ENCODE measurements at places on chromosomes 5 and 9. TPM values are rescaled to one million over a fixed set of nuclear protein-coding genes. Genes with fewer than 3 reads are reported as not detected.

The CRHBP gene
- polyA plus RNA-seq: 0.03 TPM

The UBE2R2 gene
- 37.5 TPM for polyA plus RNA-seq

GRCh38 chr9:96009690-96010472, 134.4 kb downstream of the ERCC6L2 start:
- no peak for DNase-seq
- H3K4me1 ChIP-seq: peaks cover 3% of the 10 kb centered on the region
- no peak overlapping the region for H3K4me3 ChIP-seq
- H3K27me3 ChIP-seq: peaks cover 4% of the 10 kb centered on the region
- H3K36me3 ChIP-seq: peaks cover 2% of the 10 kb centered on the region
- H3K27ac ChIP-seq: no peak overlapping the region

The CCNI2 gene
- not detected for polyA plus RNA-seq

The DNM1 gene
- polyA plus RNA-seq: 2.4 TPM

GRCh38 chr9:70257991-70258691, 637 bp upstream of the SMC5 start:
- no peaks in the 10 kb centered on the region for H3K36me3 ChIP-seq
- H3K27ac ChIP-seq: peak overlapping the region; percentile 98
- H3K4me3 ChIP-seq: peak overlapping the region; percentile 78
- H3K27me3 ChIP-seq: no peaks in the 10 kb centered on the region
- H3K4me1 ChIP-seq: peaks cover 43% of the 10 kb centered on the region
- DNase-seq: no peak

DNA sequence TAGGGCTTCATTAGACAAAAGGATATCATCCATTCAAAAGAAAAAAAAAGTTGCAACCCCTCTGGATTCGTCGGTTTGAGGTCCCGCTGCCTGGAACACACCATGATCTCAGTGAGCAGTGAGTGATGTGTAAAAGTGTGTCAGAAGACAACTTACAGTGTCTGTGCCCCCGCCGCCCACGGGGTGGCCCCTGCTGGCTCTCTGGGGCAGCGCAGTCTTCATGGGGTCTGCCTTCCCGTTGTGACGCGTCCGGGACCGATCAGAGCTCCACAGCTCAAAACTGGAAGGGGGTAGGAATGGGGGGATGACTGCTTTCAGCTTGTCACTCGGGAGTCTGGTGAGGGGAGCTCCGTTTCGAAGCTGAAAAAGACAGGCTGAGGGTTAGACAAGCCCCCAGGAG, 22.6 kb downstream of the ANKS6 start:
- peaks cover 70% of the 10 kb centered on the region for H3K36me3 ChIP-seq
- no peak overlapping the region for H3K27ac ChIP-seq
- no peak for DNase-seq
- no peak overlapping the region for H3K4me3 ChIP-seq
- no peaks in the 10 kb centered on the region for H3K4me1 ChIP-seq
- no peaks in the 10 kb centered on the region for H3K27me3 ChIP-seq

The TTC39B gene
- 0.18 TPM for polyA plus RNA-seq

- H3K27ac ChIP-seq: no peak overlapping the region
- H3K4me3 ChIP-seq: no peak overlapping the region
- DNase-seq: no peak
- no peaks in the 10 kb centered on the region for H3K36me3 ChIP-seq
- H3K4me1 ChIP-seq: no peaks in the 10 kb centered on the region
Measured at GRCh38 chr5:111984044-111984443, 227.1 kb upstream of the NREP start.

DNA sequence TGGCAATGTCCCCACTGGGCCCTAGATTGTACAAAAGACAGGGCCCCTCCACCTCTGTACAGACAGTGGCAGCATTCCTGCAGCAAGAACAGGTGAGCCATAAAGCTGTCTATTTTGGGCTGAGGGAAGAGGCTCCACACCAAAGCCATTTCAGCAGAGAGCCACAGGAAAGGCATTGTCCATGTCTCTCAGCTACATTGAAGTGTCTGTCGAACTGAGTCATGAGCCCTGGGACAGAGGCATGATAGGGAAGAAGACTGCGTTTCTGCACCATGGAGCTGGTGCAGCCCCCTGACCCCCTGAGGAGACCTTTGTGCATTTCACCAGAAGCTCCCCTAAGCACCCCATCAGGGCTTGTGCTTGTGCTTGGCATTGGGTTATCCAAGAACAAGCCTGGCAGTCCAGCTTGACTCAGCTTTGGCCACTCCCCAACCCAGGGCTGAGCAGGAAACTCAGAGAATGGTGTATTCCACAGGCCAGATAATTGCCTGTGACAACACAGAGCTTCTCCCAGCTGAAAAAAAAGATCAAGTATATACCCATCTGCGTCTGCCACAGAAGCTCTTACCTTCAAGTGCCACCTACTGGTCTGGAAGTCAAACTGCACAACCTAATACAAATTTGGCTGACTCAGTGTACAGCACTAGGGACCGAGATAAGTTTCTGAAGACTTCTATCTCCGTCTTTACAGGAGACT, 5.9 kb upstream of the FRMD3 start:
- H3K27ac ChIP-seq: no peak overlapping the region
- no peaks in the 10 kb centered on the region for H3K27me3 ChIP-seq
- H3K36me3 ChIP-seq: no peaks in the 10 kb centered on the region
- H3K4me3 ChIP-seq: no peak overlapping the region
- DNase-seq: peak; percentile 58

DNA sequence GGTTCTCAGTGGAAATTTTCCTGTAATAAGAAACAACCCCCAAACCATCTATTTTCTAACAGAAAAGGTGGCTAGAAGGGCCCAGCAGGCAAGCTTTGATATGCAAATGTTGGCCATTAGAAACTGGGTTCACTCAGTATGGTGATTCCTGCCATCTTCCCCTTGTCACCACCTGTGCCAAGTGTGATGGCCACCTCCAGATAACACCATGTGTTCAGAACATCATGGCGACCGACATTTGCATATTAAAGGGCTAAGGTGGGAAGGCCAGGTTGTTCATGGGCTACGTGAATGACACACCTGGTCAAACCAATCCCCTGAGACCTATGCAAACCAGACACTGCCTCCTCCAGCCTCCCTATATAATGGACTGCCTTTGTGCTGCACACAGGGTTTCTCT, 20.4 kb downstream of the FOXE1 start:
- H3K27me3 ChIP-seq: no peaks in the 10 kb centered on the region
- no peaks in the 10 kb centered on the region for H3K4me1 ChIP-seq
- H3K36me3 ChIP-seq: no peaks in the 10 kb centered on the region

GRCh38 chr9:2691626-2692025, 25.7 kb upstream of the KCNV2 start:
- no peak overlapping the region for H3K4me3 ChIP-seq
- no peak overlapping the region for H3K27ac ChIP-seq
- no peaks in the 10 kb centered on the region for H3K4me1 ChIP-seq
- DNase-seq: no peak
- no peaks in the 10 kb centered on the region for H3K36me3 ChIP-seq

DNA sequence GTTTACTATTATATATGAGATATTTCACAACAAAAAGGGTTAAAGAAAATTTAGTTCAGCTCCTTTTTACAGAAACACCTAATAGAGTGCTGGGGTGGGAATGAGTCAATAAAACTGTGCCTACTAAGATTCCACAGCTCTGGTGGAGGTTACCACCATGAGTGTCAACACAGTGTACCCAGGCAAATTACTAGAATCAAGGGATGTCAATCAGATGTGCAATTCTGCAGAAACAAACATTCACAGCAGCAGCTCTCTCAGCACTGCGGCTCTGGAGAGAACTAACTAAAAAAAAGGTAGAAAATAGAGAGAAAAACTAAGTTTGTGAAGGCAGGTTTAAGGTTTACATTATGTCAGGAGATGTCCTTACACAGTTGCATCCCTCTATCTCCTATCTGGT, 1313.0 kb downstream of the MAT2B start:
- H3K27me3 ChIP-seq: no peaks in the 10 kb centered on the region
- DNase-seq: no peak
- H3K4me1 ChIP-seq: no peaks in the 10 kb centered on the region
- H3K27ac ChIP-seq: no peak overlapping the region
- H3K36me3 ChIP-seq: no peaks in the 10 kb centered on the region

DNA sequence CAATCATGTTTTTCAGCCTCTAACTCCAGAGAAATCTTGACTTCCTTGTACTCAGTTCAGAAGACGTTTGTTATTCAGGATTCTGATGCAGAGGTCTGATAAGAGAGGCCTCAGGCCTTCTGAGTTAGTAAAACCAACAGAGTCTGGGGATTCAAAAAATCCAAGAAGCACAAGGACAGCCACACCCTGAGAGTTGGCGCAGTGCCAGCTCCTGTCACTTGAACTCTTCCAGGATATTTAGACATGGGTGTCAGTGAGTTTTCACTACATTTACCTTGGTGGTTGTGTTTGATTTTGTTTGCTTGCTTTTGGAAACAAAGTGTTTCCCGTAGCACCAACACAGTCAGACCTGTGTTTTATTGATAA, 41.6 kb upstream of the PDE8B start:
- H3K36me3 ChIP-seq: no peaks in the 10 kb centered on the region
- DNase-seq: peak; percentile 30
- H3K4me3 ChIP-seq: no peak overlapping the region
- peaks cover 9% of the 10 kb centered on the region for H3K4me1 ChIP-seq

GRCh38 chr5:2251751-2252150, 369.0 kb upstream of the IRX4 start:
- H3K27me3 ChIP-seq: no peaks in the 10 kb centered on the region
- H3K27ac ChIP-seq: no peak overlapping the region
- no peak overlapping the region for H3K4me3 ChIP-seq

GRCh38 chr5:53997736-53998627, 312.4 kb downstream of the ARL15 start:
- no peak overlapping the region for H3K27ac ChIP-seq
- H3K36me3 ChIP-seq: no peaks in the 10 kb centered on the region
- DNase-seq: no peak
- no peaks in the 10 kb centered on the region for H3K27me3 ChIP-seq
- no peaks in the 10 kb centered on the region for H3K4me1 ChIP-seq

GRCh38 chr5:126812199-126812570, 35.2 kb downstream of the LMNB1 start:
- H3K27ac ChIP-seq: no peak overlapping the region
- H3K4me1 ChIP-seq: no peaks in the 10 kb centered on the region
- DNase-seq: no peak
- H3K27me3 ChIP-seq: no peaks in the 10 kb centered on the region

GRCh38 chr5:137431051-137431450, 68.1 kb downstream of the SPOCK1 start:
- no peak overlapping the region for H3K4me3 ChIP-seq
- no peaks in the 10 kb centered on the region for H3K4me1 ChIP-seq
- H3K36me3 ChIP-seq: no peaks in the 10 kb centered on the region
- DNase-seq: no peak
- H3K27me3 ChIP-seq: no peaks in the 10 kb centered on the region
- H3K27ac ChIP-seq: no peak overlapping the region

The WWC1 gene
- 0.04 TPM for polyA plus RNA-seq

The PCDHGB7 gene
- polyA plus RNA-seq: 0.90 TPM

DNA sequence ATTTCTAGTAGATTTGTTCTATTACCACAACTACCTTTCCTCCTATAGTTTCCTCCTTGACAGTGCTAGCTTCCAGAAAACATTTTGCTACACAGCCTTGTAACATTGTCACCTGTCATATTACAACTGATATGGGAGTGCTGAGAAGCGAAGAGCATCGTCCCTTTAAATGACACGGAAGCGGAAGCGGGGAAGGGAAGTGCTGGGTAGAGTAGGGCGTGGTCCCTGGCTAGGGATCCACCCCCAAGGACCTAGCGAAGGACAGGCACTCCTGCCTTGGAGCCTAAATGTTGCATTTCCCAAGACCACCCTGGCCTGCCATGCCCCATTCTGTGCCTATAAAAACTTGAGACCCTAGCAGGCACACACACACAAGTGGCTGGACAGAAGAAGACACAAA, 57.4 kb upstream of the RANBP6 start:
- H3K4me3 ChIP-seq: no peak overlapping the region
- no peak for DNase-seq
- no peaks in the 10 kb centered on the region for H3K4me1 ChIP-seq
- no peak overlapping the region for H3K27ac ChIP-seq
- H3K27me3 ChIP-seq: no peaks in the 10 kb centered on the region
- no peaks in the 10 kb centered on the region for H3K36me3 ChIP-seq

DNA sequence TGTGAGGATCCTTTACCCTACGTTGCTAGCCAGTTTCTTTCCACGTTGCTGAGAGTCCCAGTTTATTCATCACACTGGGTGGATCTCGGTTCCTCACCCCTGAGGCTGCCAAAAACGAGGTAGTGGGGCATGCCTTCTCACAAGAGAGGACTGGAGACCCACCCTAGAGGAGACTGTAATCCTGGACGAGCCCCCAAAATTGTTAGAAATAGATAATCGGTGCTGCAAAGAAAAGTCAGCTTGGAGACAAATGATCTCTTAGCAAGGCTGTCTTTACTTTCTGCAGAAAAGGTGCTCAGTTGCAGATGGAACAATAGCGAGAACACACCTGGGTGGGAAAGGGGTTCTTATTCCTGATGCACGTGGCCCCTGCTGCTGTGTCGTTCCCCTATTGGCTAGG, 101.8 kb downstream of the TMEM167A start:
- H3K4me1 ChIP-seq: no peaks in the 10 kb centered on the region
- no peak overlapping the region for H3K4me3 ChIP-seq
- H3K36me3 ChIP-seq: no peaks in the 10 kb centered on the region
- DNase-seq: no peak

All from psoas muscle (tissue), 8 donors.